ENCODE measurements at places on chromosomes 5 and 9.

GRCh38 chr5:75262271-75262670, 25.6 kb upstream of the ANKRD31 start:
- DNase-seq, result no peak

GRCh38 chr9:108759835-108760234, 96.0 kb downstream of the ACTL7B start:
- DNase-seq, result no peak

DNA sequence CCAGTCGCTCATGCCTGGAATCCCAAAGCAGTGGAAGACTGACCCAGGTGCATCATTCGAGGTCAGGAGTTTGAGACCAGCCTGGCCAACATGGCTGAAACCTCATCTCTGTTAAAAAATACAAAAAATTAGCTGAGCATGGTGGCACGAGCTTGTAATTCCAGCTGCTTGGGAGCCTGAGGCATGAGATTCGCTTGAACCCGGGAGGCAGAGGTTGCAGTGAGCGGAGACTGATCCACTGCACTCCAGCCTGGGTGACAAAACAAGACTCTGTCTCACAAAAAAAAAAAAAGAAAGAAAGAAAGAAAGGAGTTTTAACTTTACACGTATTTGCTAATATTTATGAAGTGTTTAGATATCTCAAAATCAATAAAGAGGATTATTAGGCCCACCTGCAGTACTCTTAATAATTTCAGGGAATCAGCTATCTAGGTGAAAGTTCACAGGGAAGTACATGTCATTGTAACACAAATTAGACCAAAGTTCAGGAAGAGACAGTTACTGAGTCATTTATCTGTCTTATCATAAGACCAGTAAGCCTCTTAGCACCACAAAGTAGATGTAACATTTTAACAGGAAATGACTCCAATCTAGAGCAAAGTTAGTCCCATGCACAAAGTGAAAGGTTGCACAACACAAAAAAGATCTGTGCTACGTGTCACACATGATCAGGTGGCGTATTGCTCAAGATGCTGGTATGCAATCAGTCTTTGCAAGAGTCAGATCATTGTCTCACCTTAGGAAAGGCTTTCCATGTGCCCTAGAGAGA, 34.1 kb upstream of the PLIN2 start:
- DNase-seq, result peak; percentile 7

DNA sequence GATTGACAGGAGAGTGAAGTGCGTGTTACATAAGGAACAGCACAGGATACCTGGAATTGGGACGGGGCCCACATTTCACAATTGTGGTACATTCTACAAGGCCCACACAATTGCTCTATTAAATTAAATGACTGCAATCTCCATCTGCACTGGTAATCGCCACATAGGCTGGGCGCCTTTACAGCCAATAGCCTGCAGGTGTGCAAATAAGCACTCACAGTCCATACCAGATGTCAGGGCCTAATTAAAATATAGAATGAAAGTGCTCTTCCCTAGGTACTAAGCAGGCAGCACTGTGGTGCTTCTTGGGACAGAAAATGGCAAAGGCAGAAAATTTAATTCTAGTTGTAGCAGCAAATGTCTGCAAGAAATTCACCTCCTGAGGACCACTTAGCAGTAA, 82.7 kb downstream of the ATP10B start:
- no peak for DNase-seq
